Activated CD4-positive, alpha-beta memory T cell treated with anti-CD3 and anti-CD28 coated beads, Interleukin-2, amount 10 ng/mL, durations not matched to agents 7 days and 5 days (primary cell): ENCODE measurements at places on chromosomes 1 and 21. TPM values are rescaled to one million over a fixed set of nuclear protein-coding genes. Genes with fewer than 3 reads are reported as not detected.

DNA sequence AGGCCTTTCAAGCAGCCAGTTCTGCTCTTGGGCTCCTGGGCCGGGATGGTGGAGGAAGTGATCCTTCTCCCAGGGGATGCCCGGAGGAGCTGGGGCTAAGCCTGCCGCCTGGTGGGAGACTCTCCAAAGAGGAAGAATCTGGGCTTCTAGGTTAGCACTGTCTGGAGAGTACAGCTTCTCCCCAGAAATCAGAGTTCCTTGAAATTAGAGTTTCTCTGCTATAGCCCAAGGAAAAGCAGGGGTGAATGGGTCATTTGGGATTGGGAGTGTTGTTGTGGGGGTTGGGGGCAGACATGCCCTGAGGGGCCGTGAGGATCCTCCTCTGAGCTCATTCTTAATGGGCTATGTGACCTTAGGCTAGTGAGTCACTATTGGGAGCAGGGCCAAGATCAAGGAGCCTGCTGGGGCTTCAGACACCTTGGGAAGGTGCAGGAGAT, 6.5 kb downstream of the LGR6 start:
- no peak for DNase-seq
- peaks cover 23% of the 10 kb centered on the region for H3K27me3 ChIP-seq
- no peak overlapping the region for H3K4me3 ChIP-seq
- peaks cover 14% of the 10 kb centered on the region for H3K4me1 ChIP-seq
- H3K27ac ChIP-seq = no peak overlapping the region

DNA sequence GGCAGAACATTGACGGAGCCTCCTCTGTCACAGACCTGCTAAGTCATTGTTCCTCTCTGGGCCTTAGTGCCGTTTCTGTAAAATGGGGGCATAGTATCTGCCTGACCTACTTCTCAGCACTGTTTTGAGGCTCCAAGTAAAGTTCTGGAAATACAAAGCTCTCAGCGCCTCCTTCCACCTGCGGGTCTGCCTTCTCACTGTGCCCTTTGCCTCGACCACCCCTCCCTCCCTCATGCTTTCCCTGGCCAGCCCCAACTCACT, 15.4 kb upstream of the WASF2 start:
- no peaks in the 10 kb centered on the region for H3K27me3 ChIP-seq
- H3K36me3 ChIP-seq = no peaks in the 10 kb centered on the region
- no peaks in the 10 kb centered on the region for H3K4me1 ChIP-seq
- no peak overlapping the region for H3K27ac ChIP-seq

Gene C1QB
- total RNA-seq = not detected

Gene CROCC
- total RNA-seq = 18.3 TPM

DNA sequence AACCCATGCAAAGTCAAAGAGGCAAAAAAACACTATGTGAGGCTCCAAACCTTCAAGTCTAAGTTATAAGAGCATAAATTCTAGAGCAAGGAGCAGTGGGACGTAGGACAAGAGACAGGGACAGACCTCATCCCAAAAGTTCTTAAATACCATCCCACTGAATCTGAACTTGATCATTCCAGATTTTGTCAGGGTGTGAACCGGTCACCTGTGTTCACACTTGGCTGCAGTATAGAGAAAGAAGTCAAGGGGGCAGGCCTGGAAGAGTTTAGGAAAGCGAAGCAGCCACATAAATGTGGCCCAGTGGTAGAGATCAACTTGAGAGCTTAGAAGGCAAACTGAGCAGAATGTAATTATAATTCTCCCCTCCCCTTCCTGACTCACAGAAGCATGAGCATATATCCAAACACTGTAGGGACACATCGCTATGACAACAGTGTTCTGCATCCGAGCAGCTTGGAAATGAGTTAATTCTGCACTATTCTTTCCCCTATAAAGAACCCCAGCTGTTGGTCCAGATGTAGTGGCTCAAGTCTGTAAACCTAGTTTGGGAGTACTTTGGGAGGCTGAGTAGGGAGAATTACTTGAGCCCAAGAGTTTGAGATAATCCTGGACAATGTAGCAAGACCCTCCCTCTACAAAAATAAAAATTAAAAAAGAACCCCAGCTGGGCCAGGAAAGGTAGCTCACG, 2.7 kb downstream of the AKR7A2 start:
- H3K27me3 ChIP-seq = no peaks in the 10 kb centered on the region
- H3K36me3 ChIP-seq = peaks cover 20% of the 10 kb centered on the region
- no peak overlapping the region for H3K4me3 ChIP-seq
